ENCODE measurements at places on chromosomes 7 and 10. TPM values are rescaled to one million over a fixed set of nuclear protein-coding genes. Genes with fewer than 3 reads are reported as not detected.

GRCh38 chr10:75826846-75827245, 395.4 kb downstream of the LRMDA start:
- no peak for DNase-seq

- no peak for DNase-seq
These were observed 16.5 kb downstream of the TMEM236 start for GRCh38 chr10:17768496-17768895.

The NCF1 gene
- 1.6 TPM for total RNA-seq

The FAM25G gene
- total RNA-seq, result not detected

The SLC16A12 gene
- 5.8 TPM for total RNA-seq

Measured in omental fat pad (tissue), 4 donors.